ENCODE measurements at places on chromosomes 16 and 17.

DNA sequence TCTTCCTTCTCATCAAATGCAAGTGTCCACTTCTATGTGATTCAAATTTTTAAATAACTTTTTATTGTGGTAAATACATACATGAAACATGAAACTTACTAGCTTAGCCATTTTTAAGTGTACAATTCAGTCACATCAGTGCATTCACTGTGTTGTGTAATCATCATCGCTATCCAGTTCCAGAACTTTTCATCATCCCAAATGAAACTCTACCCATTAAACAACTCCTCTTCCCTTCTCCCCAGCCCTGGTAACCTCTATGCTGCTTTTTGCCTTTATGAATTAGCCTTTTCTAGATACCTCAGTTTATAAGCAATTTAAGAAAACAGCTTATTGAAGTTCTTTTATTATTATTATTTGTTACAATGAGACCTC, 41.1 kb upstream of the IL34 start:
- H3K27me3 ChIP-seq, result no peaks in the 10 kb centered on the region
- no peak overlapping the region for H3K27ac ChIP-seq
- H3K4me3 ChIP-seq, result no peak overlapping the region

DNA sequence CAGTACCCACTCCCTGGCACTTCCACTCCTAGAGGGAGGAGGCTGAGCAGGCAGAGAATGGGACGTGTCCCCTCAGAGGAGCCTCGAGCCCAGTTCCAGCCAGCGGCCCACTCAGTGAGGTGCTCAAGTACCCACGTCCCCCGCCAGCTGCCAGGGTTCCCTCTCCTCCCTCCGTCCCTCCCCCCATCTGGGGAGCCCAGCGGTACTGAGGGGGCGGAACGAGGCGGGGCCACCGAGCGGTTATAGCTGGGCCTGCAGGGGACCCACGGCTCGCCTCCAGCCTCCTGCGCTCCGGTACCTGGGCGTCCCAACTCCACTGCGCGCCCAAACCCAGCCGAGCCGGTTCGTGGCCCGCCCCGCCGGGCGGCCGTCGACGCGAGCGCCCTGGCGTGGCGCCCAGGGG, at the start of gene NPW:
Gene NPW, plus strand, starts transcription at position 268 of the 403 bp plus-strand sequence.
- H3K27me3 ChIP-seq, result no peaks in the 10 kb centered on the region
- peak; percentile 45 for DNase-seq
- no peak within 1 kb of the TSS for H3K4me3 ChIP-seq
- H3K36me3 ChIP-seq, result no peaks in the 10 kb centered on the region
- H3K27ac ChIP-seq, result no peak within 1 kb of the TSS

GRCh38 chr17:12512694-12513355, 152.9 kb upstream of the MYOCD start:
- H3K36me3 ChIP-seq, result no peaks in the 10 kb centered on the region
- DNase-seq, result no peak
- H3K4me1 ChIP-seq, result no peaks in the 10 kb centered on the region
- no peaks in the 10 kb centered on the region for H3K27me3 ChIP-seq
- no peak overlapping the region for H3K27ac ChIP-seq
- no peak overlapping the region for H3K4me3 ChIP-seq

- H3K27me3 ChIP-seq, result no peaks in the 10 kb centered on the region
- no peak overlapping the region for H3K4me3 ChIP-seq
- no peak overlapping the region for H3K27ac ChIP-seq
- peaks cover 90% of the 10 kb centered on the region for H3K36me3 ChIP-seq
- DNase-seq, result no peak
- no peaks in the 10 kb centered on the region for H3K4me1 ChIP-seq
Measured at GRCh38 chr16:16120382-16121184, 102.7 kb downstream of the ABCC6 start.

DNA sequence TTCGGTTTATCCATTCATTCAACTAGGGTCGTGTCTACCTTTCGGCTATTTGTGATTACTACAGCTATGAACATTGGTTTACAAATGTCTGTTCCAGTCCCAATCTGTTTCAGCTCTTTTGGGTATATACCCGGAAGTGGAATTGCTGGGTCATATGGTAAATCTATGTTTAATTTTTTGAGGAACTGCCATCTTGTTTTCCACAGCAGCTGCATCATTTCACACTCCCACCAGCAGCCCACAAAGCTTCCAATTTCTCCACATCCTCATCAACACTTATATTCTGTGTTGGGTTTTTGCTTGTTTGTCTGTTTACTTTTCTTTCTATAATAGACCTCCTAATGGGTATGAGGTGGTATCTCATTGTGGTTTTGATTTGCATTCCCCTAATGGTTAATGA, 48.7 kb upstream of the GINS3 start:
- H3K27me3 ChIP-seq, result peaks cover 3% of the 10 kb centered on the region
- no peak for DNase-seq
- H3K4me3 ChIP-seq, result no peak overlapping the region
- H3K27ac ChIP-seq, result no peak overlapping the region

GRCh38 chr16:23689442-23690187, 10.9 kb downstream of the PLK1 start:
- H3K36me3 ChIP-seq, result no peaks in the 10 kb centered on the region
- no peaks in the 10 kb centered on the region for H3K27me3 ChIP-seq
- no peak overlapping the region for H3K27ac ChIP-seq
- H3K4me3 ChIP-seq, result no peak overlapping the region
- no peak for DNase-seq

GRCh38 chr17:27320222-27320560, 26.3 kb downstream of the WSB1 start:
- no peak for DNase-seq
- H3K4me3 ChIP-seq, result no peak overlapping the region
- H3K4me1 ChIP-seq, result no peaks in the 10 kb centered on the region
- no peaks in the 10 kb centered on the region for H3K27me3 ChIP-seq
- peaks cover 18% of the 10 kb centered on the region for H3K36me3 ChIP-seq

- H3K27me3 ChIP-seq, result no peaks in the 10 kb centered on the region
- H3K4me1 ChIP-seq, result peaks cover 7% of the 10 kb centered on the region
- no peak for DNase-seq
- H3K4me3 ChIP-seq, result no peak overlapping the region
- no peaks in the 10 kb centered on the region for H3K36me3 ChIP-seq
Measured at GRCh38 chr16:661184-661821, 6.6 kb upstream of the RHOT2 start.

- peak; percentile 20 for DNase-seq
- H3K36me3 ChIP-seq, result no peaks in the 10 kb centered on the region
- peak overlapping the region; percentile 97 for H3K27ac ChIP-seq
- peaks cover 13% of the 10 kb centered on the region for H3K4me1 ChIP-seq
- H3K27me3 ChIP-seq, result no peaks in the 10 kb centered on the region
Measured at GRCh38 chr16:69566981-69567680, 1.4 kb downstream of the NFAT5 start.

GRCh38 chr17:57257895-57258851, 1.9 kb downstream of the MSI2 start:
- H3K27ac ChIP-seq, result peak overlapping the region; percentile 83
- H3K36me3 ChIP-seq, result no peaks in the 10 kb centered on the region
- peak overlapping the region; percentile 87 for H3K4me3 ChIP-seq

- peaks cover 21% of the 10 kb centered on the region for H3K4me1 ChIP-seq
- no peak overlapping the region for H3K4me3 ChIP-seq
- no peak overlapping the region for H3K27ac ChIP-seq
- H3K27me3 ChIP-seq, result no peaks in the 10 kb centered on the region
Measured at GRCh38 chr16:3004781-3005284, 7.9 kb upstream of the CLDN9 start.

DNA sequence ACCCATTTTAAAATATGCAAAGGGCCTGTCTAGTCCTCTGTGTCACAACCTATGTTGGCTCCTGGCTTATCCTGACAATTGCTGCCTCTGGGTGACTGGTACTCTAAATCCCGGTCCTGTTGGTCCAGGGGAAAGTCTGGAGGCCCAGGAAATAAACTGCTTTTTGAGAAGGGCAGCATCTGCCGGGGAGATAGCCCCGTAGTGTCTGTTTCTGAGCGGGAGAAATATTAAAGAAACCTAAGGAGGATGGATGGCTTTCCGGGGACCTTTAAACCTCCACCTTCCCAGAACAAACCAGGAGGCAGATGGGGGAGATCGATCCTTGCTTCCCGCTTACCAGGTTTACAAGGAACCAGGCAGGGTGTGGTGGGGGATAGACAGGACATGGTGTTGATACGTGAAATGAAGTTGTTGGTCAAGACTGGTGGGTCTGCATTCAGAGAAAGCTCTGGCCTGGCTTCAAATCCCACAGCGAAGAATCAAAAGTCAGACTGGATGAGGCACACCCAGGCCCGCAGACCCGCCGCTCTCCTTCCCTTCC, 3.8 kb downstream of the HOXB2 start:
- H3K36me3 ChIP-seq, result no peaks in the 10 kb centered on the region
- peak overlapping the region; percentile 78 for H3K4me3 ChIP-seq
- peak overlapping the region; percentile 90 for H3K27ac ChIP-seq
- no peaks in the 10 kb centered on the region for H3K4me1 ChIP-seq
- H3K27me3 ChIP-seq, result no peaks in the 10 kb centered on the region

DNA sequence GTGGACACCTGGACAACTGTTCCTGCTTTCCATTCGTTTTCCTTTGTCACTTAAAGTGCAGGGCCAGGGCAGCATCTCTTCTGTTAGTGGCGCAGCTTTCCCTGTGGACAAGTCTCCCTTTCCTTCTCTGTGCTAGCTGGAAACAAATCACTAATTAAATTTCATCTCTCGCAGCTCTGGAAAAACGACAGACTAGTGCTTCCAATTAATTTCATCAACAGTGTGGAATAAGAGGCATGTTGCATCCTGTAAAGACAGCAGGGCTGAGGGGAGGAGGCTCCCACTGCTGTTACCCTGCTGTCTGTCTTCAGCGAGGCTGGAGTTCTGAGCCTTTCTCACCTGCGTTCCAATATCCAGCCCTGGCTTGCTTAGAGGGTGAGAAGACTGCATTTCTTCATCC, 352.1 kb upstream of the HSBP1 start:
- no peaks in the 10 kb centered on the region for H3K27me3 ChIP-seq
- H3K27ac ChIP-seq, result no peak overlapping the region
- DNase-seq, result no peak
- no peaks in the 10 kb centered on the region for H3K4me1 ChIP-seq

- H3K27me3 ChIP-seq, result no peaks in the 10 kb centered on the region
- peak overlapping the region; percentile 90 for H3K27ac ChIP-seq
- peaks cover 15% of the 10 kb centered on the region for H3K36me3 ChIP-seq
- peak; percentile 34 for DNase-seq
- H3K4me3 ChIP-seq, result peak overlapping the region; percentile 98
Measured at GRCh38 chr17:29292992-29293889, 707 bp downstream of the NUFIP2 start.

All from naive thymus-derived CD4-positive, alpha-beta T cell (primary cell).